ENCODE measurements at places on chromosomes 7 and 10.

DNA sequence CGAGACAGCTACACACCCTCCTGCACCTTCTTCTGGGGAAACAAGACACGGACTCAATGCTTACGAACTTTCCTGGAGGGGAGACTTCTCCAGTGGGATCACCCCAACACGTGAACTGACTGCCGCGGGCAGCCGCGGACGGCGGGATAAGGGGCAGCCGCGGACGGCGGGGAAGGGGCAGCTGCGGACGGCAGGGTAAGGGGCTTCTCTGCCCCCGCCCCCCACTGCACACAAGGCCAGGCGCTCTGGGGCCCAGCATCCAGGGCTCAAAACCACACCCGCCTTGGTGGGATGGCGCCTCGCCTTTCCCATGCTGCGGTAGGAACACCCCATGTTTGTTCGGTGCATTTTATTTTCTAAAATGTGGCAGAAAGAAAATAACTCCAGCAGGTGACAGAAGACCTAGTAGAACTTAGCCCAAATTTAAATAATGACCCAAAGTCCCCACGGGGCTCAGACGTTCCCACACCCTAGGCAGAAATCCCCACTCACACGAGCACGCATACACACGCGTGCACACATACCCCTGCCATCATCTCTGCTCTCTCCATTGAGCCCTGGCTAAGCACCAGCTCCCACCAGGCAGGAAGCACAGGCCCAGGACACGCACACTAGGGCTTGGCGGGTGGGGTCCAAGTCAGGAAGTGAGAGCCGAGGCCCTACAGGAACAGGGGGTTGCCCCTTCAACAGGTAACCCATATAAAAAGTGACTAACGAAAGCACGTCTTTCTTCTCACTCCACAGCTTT is 26.6 kb upstream of the GPR146 start:
- no peak for DNase-seq

DNA sequence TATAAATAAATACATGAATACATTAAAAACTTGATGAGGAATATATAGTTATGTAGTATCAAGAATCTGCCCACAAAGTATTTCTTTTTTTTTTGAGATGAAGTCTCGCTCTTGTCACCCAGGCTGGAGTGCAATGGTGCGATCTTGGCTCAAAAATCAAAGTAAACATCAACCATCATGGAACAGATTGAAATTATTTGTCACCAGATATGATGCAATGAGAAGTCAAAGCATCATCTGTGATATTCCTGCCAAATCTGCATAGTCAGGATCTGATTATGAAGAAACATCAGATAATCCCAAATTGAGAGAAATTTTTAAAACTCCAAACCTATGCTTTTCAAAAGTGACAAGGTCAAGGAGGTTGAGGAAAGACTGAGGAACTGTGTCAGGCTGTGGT is 5.1 kb upstream of the CYP2C18 start:
- DNase-seq, result no peak

DNA sequence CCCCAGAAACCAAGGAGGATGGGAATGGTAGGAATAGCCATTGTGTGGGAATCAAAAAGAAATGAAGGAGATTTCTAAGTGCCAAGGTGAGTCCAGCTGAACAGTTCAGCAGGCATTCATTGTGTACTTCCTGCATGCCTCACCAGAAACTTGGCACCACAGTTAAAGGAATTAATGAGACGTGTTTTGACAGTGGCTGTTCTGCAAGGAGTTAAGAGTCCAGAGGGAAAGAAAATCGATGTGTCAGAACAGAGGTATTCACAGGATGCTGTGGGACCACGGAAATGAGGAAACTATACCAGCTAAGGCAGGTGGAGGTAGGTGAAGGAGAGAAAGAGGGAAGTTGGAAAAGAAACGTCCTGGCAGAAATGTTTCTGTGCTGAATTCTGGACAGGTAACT is 78.1 kb downstream of the PRKCQ start:
- DNase-seq, result no peak

- no peak for DNase-seq
Measured at GRCh38 chr7:110938165-110938564, 152.8 kb upstream of the LRRN3 start.

GRCh38 chr7:157560710-157561522 is 224.1 kb downstream of the DNAJB6 start:
- no peak for DNase-seq

- no peak for DNase-seq
Measured at GRCh38 chr7:92808006-92808405, 28.4 kb downstream of the CDK6 start.

- DNase-seq, result no peak
Measured at GRCh38 chr10:93085272-93085859, 11.7 kb downstream of the CYP26A1 start.

- DNase-seq, result no peak
Measured at GRCh38 chr7:16637379-16637778, 8.2 kb downstream of the ANKMY2 start.

DNA sequence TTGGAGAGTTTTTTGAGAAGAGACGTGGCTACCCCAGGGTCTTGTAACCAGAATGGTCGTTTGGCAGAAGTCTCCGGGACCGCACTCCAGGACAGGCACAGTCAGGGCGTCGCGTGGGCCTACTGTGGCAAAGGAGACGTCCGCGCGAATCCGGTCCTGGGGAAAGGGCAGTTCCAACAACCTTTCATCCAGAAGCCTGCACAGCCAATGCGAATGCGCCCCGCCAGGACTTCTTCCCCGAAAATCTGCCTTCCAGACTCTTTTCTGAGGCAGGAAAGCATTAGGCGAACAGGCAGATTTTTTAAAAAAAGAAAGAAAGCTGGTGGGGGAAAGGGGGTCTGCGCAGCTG is 2.0 kb downstream of the HPSE2 start:
- DNase-seq, result no peak

GRCh38 chr7:132430861-132431822 is 145.1 kb downstream of the PLXNA4 start:
- DNase-seq, result peak; percentile 69
